ENCODE measurements at places on chromosomes 1 and 21. TPM values are rescaled to one million over a fixed set of nuclear protein-coding genes. Genes with fewer than 3 reads are reported as not detected.

Gene ABCA4
- 0.29 TPM for polyA plus RNA-seq

Gene TFF2
- polyA plus RNA-seq: not detected

DNA sequence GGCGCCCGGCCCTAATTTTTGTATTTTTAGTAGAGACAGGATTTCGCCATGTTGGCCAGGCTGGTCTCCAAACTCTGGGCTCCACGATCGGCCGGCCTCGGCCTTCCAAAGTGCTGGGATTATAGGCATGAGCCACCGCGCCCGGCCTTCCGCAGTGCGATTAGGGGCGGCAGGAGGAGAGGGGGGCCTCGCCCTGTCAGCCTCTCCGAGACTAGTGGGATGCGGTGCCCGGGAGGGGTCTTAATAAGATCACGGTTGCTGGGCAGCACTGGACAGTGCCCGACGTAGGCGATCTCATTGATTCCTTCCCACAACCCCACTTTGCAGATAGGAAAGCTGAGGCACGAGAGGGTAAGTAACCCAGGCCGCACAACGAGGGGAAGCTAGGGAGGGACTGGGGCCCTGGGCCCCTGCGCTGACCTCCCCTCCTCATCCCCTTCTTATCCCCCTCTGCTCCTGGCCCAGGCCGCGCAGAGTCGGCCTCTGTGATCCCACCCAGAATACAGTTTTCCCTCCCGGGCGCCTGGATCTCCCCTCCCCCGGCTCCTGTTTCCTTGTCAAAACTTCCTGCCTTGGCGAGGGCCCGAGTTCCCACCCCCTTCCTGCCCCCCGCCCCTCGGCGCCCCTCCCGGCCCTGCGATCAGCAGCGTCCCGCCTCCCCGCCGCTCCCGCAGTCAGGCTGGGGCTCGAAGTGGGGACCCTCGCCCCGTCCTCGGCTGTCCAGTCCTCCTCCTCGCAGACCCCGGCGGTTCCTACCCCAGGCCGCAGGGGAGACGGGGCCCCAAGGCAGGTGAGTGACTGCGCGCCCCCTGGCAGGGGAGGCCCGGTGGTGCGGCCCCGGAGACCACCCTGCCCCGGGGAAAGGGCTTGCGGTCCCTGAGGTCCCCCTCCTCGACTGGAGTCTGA lies at the start of gene PEAR1:
Gene PEAR1, plus strand, starts transcription at position 671 of the 906 bp plus-strand sequence. CDS start 10,209 bp downstream, outside the sequence.
- peaks cover 8% of the 10 kb centered on the region for H3K27me3 ChIP-seq
- H3K4me1 ChIP-seq: no peaks in the 10 kb centered on the region
- no peak within 1 kb of the TSS for H3K4me3 ChIP-seq
- H3K36me3 ChIP-seq: no peaks in the 10 kb centered on the region

- no peak overlapping the region for H3K27ac ChIP-seq
- DNase-seq: no peak
- H3K27me3 ChIP-seq: no peaks in the 10 kb centered on the region
- H3K4me1 ChIP-seq: no peaks in the 10 kb centered on the region
- H3K4me3 ChIP-seq: no peak overlapping the region
Measured at GRCh38 chr1:79614762-79615161, 608.2 kb upstream of the ADGRL4 start.

DNA sequence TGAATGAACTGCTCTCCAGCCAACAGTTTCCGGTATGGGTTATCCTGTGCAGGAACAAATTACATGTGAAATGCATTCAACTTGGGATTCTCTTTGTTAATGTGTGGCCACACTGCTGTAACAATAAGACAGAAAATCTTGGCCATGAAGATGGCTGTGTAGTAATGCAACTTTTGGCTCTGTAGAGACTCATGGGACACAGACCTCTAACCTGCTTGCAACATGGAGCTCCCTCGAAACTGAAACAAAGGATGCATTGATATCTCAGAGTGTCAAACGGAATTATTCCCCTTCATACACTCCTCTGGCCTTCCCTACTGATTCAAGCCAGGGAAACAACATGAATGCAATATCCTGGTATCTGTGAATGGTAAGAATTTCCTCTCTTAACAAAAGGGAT lies 559.3 kb upstream of the ZRANB2 start:
- no peaks in the 10 kb centered on the region for H3K4me1 ChIP-seq
- no peak for DNase-seq
- no peak overlapping the region for H3K4me3 ChIP-seq
- H3K27me3 ChIP-seq: no peaks in the 10 kb centered on the region
- no peaks in the 10 kb centered on the region for H3K36me3 ChIP-seq
- H3K27ac ChIP-seq: no peak overlapping the region

DNA sequence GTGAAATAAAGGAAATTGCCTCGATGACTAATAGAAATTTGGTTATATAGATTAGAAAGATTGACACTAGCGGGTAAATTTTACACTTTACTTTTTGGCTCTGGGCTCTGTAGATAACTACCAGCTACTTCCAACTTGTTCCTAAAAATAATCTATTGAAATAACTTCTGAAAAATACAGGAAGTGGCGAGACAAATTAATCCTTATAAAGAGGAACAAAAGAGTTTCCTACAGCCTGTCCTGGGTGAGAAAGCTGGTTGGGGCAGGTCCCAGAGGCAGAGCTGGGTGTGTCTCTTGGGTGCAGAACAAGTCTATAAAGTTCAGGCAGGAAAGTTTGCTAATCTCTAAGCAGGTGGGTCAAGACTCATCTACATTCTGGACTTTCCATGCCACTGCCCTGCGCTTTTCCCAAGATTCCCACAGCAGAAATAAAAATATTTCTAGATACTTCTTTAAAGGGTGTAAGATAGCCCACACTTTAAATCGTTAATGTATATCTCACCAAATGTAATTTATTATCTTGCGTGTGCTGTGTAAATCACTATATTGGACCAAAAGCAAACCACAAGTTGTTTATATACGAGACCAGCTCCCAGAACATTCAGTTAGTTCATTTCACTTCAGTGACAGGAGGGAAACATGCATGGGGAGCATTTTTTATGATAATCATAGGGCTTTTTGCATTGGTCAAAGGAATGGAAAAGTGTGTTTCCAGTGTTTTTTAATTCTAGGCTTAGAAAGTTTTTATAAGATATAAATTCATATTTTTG lies 70.1 kb upstream of the NRIP1 start:
- H3K27me3 ChIP-seq: no peaks in the 10 kb centered on the region
- H3K4me1 ChIP-seq: no peaks in the 10 kb centered on the region
- H3K4me3 ChIP-seq: no peak overlapping the region
- no peak for DNase-seq

- no peak overlapping the region for H3K27ac ChIP-seq
- no peaks in the 10 kb centered on the region for H3K27me3 ChIP-seq
- no peak for DNase-seq
Measured at GRCh38 chr1:169513208-169513607, 27.5 kb upstream of the SLC19A2 start.
